ENCODE measurements at places on chromosomes 7 and 10. TPM values are rescaled to one million over a fixed set of nuclear protein-coding genes. Genes with fewer than 3 reads are reported as not detected.

DNA sequence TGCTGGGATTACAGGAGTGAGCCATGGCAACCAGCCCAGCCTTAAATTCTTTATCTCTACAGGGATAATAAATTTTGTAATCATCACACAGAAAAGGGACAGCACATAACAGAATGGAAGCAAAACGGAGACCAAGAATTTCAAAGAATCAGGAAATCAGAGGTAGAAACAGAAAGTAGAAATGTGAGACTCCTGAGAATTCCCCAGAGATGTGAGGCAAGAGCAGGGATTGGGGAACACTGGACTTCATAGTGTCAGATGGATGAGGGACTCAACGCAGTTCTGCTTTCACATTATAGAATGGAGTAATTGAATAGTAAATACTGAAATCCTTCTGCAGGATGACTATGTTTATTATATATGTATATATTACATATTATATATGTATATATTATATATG, 52.5 kb upstream of the MPP7 start:
- no peak for DNase-seq

DNA sequence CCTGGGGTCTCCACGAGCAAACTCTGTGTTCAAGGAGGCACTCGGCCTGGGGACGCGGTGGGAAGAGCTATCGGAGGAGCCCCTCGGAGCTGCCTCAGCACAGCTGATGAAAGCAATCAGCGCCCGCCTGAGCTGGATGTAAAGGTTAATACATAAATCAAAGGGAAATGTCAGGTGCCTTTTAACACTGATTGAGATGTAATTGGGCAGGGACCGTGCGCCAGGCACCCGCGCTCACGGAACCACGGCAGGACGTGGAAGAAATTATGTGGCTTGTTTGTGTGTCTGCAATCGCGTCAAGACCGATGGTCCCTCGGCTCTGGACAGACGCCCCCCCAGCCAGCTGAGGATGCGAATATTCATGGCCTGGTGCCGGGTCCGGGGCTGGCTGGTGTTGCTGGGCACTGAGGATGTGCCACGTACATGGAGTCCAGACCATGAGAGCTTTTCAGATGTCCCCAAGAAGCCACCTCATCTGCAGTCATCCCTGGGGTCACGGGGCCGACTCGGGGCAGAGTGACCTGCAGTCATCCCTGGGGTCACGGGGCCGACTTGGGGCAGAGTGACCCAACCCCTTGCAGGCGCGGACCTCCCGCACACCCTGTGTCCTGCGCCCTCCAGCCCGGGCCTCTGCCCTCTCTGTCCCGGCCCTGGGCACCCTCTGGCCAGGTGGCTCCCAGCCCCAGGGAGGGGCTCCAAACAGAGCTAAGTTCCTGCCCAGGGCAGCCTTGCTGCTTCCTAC, 15.6 kb downstream of the FOXL3 start:
- no peak for DNase-seq

GRCh38 chr7:3244241-3244814, 56.7 kb upstream of the SDK1 start:
- no peak for DNase-seq

DNA sequence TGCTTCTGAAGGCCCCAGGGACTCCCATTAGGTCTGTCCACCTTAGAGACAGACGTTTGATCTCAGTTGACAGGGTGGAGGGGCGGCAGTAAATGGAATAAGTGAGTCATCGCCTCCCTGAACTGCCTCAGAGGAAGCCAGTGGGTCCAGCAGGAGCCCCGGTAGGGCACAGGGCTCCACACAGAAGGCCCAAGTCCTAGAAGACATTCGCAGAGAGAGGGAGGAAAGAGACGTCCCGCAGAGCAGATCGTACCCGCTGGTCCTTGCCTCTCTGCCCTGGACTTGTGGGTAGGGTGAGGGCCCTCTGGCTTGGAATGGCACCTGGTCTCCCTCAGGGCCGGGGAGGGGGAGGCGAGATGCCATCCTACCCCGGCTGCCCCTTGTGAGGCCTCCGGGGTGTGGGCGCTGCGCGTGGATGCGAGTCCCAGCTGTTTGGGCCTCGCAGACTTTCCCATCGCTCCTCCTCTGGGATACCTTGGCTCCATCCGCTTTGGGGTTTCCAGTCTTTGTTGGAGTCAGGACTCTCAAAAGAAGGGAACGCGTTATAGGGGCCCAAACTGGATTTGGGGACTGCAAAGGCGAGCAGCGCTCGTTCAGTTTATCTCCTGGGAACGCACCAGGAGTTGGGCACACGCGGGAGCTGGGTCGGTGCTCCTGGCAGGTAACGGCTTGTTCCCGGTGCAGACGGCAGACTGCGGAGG, 5.1 kb downstream of the TLX1 start:
- DNase-seq, result no peak

GRCh38 chr10:6778992-6779701, 199.1 kb upstream of the PRKCQ start:
- no peak for DNase-seq

The AFAP1L2 gene
- total RNA-seq, result 6.2 TPM

DNA sequence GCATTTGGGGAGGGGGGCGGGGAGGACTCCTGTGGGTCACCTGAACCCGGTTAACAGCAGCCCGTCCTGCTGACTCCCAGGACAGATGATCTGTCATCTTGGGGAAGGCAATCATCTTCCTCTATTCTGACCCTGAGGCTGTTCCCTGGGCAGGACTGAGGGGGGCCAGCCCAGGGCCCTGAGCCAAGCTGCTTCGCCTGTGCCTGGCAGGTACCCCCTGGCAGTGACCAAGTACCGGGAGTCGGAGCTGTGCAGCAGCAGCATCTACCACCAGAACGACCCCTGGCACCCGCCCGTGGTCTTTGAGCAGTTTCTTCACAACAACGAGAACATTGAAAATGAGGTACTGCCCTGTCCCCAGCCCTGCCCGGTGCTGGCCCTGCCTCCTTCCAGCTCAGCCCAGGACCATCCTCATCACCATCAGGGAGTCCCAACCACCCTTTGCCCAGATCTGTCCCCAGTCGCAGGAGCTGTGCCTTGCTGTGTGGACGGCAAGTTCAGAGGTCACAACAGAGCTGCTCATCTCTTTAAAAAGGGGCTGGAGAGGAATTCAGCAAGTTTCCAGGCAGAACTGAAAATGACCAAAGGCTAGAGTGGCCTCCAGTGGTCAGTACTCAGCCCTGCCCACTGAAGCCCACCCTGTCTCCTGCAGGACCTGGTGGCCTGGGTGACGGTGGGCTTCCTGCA, 8.1 kb downstream of the AOC1 start:
- DNase-seq, result peak; percentile 38

DNA sequence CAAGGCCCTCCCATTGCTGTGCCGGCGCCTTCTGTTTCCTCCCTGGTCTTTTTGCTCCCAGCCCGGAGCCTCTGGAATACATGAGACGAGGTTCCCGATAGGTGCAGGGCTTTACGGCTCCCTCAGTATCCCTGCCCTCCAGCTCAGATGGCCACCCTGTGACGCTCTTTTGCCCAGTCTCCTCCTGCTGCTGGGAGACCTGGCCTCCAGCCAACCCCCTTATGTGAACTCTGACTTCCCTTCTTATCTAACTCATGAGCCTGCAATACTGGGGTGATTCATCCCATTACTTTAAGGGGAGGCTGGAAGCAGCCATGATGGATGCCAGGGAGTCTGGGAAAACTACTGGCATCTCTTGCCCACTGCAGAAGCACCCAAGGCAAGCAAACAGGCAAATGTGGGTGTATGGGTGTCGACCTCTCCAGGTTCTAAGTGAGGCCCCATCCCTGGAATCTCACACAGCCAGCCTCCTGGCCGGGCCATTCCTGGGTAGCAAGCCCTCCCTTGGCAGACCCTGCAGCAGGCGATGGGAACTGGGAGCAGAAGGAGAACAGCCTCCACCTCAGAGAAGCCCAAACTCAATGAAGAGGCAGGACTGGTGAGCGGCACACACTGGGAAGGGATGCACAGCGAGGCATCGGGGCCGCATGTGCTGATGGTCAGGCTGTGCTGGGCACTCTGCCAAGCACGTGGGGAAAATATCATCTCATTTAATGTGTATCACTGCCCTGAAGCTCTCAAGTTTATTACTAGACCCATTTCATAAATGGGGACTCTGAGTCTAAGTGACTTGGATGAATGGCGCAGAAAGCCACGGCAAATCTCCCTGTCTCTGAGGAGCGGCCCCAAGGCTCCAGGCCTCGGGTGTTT, 97.5 kb downstream of the FAM53B start:
- no peak for DNase-seq

- no peak for DNase-seq
Observed at GRCh38 chr10:96747734-96748550, 27.6 kb upstream of the PIK3AP1 start.

GRCh38 chr10:28587970-28588290, 55.0 kb downstream of the WAC start:
- DNase-seq, result no peak

DNA sequence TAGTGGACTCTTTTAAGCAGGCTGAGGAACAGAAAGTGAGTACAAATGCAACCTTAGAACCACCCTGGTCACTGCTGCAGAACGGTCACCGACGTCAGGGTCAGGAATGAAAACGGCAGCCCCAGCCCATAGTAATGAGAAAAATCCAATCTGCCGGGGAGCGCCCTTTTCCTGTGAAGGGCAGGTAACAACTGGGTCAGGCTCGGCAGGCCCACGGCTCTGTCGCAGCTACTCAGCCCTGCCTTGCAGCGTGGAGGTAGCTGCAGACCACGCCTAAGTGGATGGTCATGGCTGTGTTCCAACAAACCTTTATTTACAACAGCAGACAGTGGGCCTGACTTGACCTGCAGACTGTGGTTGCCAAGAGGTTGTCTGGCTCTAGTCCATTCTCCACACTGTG, 563.2 kb downstream of the DNAJB6 start:
- DNase-seq, result no peak

The LDB3 gene
- total RNA-seq, result 0.43 TPM

DNA sequence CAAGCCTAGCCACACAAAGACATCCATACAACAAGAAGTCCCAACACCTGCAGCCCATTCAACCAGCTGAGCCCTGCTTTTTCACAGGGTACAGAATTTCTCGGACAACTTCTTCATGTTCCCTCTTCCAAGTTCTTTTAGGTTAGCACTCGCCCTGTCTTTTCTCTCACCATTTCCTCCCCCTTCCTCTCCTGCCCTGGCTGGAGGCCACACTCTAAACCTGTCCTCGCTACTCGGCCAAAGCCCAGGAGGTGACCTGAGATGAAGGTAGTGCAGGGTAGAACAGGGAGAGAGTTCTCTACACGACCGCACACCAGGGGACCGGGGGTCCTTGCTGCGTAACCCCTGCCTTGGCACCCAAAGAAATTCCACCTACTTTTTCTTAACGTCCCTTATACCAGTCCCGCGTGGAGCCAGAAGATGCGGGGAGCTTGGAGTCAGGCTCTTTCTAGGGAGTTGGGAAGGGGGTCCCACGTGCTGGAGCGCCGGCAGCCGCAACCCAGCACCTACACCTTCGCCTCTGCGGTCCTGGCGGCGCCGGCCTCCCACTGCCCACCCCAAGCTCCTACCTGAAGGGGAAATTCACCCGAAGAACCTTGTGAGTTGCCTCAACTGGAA, 16.0 kb upstream of the DLX6 start:
- peak; percentile 65 for DNase-seq

Measured in H1 (cell line).